ENCODE measurements at places on chromosomes 3 and 15. TPM values are rescaled to one million over a fixed set of nuclear protein-coding genes. Genes with fewer than 3 reads are reported as not detected.

- no peak overlapping the region for H3K4me3 ChIP-seq
- peak; percentile 68 for DNase-seq
Measured at GRCh38 chr3:43155464-43156121, 49.7 kb upstream of the POMGNT2 start.

GRCh38 chr15:90058308-90058707 lies 44.0 kb downstream of the IDH2 start:
- DNase-seq = no peak
- no peaks in the 10 kb centered on the region for H3K27me3 ChIP-seq
- no peak overlapping the region for H3K4me3 ChIP-seq
- H3K36me3 ChIP-seq = no peaks in the 10 kb centered on the region
- H3K27ac ChIP-seq = no peak overlapping the region
- peaks cover 12% of the 10 kb centered on the region for H3K4me1 ChIP-seq

DNA sequence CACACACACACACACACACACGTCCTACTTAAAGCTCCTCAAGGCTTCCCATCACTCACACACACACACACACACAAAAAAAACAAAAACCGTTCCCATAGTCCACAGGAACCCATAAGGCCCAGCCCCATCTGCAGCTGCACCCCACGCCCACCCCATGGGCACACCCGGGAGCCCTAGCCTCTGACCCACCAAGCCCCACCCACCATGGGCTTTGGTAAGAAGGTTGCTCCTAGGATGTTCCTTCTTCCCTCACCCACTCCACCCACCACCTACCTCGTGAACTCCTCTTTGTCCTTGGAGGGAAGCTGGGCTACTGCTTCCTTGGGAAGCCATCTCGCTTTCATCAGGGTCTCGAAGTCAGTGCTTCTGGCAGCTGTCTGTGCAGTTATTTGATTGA lies 115.1 kb downstream of the TPRA1 start:
- H3K36me3 ChIP-seq = no peaks in the 10 kb centered on the region
- H3K4me1 ChIP-seq = no peaks in the 10 kb centered on the region
- no peak for DNase-seq
- H3K27me3 ChIP-seq = no peaks in the 10 kb centered on the region

DNA sequence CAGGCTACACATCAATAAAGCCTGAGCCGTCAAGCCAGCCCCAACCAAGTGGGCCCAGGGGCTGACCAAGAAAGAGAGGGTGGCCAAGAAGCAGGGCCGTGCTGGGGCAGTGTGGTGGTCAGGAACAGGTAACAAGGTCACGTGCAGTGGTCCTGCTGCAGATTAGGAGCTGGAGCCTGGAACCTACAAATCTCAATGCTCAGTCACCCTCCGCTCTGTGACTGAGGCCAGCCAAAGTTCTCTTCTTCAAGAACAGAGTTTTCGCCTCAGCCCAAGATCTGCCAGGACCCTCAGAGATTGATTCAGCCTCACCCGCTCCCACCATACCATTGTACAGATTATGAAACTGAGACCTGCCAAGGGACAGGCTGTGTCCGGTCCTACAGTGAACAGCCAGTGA lies 26.9 kb downstream of the GRAMD2A start:
- H3K27ac ChIP-seq = no peak overlapping the region
- no peaks in the 10 kb centered on the region for H3K4me1 ChIP-seq
- no peak overlapping the region for H3K4me3 ChIP-seq
- no peak for DNase-seq
- H3K27me3 ChIP-seq = no peaks in the 10 kb centered on the region

DNA sequence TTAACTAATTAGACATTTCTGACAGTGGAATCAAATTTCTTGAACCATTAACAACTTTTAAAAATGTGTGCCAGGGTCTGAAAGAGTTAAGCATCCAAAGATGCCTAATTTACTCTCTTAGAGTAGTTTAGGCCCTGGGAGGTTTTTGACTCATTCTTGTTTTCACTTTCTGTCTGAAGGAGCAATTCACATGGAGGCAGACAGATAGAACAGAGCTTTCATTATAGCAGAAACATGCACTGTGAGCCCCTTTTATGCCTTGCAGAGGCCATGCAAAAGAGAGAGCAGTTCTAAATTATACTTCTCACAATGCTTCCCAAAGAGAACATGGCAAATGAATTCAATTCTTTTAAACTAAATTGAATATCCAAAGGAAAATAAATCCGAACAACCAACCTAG lies 554.8 kb downstream of the MFSD1 start:
- H3K4me1 ChIP-seq = no peaks in the 10 kb centered on the region
- no peaks in the 10 kb centered on the region for H3K27me3 ChIP-seq
- DNase-seq = no peak

The C3orf70 gene
- 0.18 TPM for total RNA-seq

DNA sequence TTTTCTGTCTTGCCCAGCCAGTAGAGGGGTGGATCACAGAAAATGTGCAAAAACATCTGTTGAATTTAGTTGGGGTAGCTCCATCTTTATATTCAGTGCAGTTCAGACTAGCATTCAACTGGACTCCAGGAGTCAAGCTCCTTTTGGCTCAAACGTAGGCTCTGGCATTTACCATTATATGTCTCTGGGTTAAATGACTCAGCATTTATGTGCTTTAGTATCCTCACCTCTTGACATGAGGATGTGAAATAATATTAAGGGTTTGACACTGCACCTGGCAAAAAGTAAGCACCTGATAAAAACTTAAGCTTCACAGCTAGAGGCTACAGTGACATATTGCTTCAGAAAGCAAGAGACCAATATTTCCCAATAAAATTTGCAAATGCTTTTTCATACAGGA lies 14.8 kb downstream of the PRC1 start:
- no peak overlapping the region for H3K4me3 ChIP-seq
- no peaks in the 10 kb centered on the region for H3K4me1 ChIP-seq
- no peak overlapping the region for H3K27ac ChIP-seq
- no peak for DNase-seq

The GOLGA6L7 gene
- not detected for total RNA-seq

The ITIH1 gene
- total RNA-seq = not detected

- peaks cover 1% of the 10 kb centered on the region for H3K36me3 ChIP-seq
- H3K27ac ChIP-seq = no peak overlapping the region
- H3K4me3 ChIP-seq = no peak overlapping the region
- no peak for DNase-seq
- H3K27me3 ChIP-seq = no peaks in the 10 kb centered on the region
- peaks cover 52% of the 10 kb centered on the region for H3K4me1 ChIP-seq
Measured at GRCh38 chr15:101171954-101172353, 79.9 kb downstream of the CHSY1 start.

The P2RY13 gene
- not detected for total RNA-seq

- no peak overlapping the region for H3K4me3 ChIP-seq
- no peaks in the 10 kb centered on the region for H3K27me3 ChIP-seq
- peaks cover 18% of the 10 kb centered on the region for H3K4me1 ChIP-seq
Measured at GRCh38 chr3:7382293-7383010, 521.5 kb downstream of the GRM7 start.

DNA sequence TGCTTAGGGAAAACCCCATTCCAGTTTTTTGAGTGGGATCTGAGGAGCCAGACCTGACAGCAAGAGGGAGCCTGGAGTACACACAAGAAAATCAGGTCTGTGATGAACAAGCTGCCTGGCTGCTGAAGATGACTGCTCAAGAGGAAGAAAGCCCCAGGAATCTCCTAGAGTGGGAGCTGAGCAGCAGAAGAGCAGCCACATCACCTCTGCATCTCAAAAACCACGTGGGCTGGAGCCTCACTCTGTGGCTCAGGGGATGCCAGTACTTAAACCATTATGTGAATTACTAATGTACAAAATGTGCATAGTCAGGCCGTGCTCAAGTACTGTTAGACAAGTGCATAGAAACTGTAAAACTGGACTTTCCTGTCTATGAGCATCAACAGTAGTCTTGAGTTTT lies 52.4 kb downstream of the SLC9A9 start:
- H3K36me3 ChIP-seq = no peaks in the 10 kb centered on the region
- no peak for DNase-seq
- H3K27me3 ChIP-seq = no peaks in the 10 kb centered on the region
- H3K4me1 ChIP-seq = no peaks in the 10 kb centered on the region

The MYZAP gene
- total RNA-seq = 8.1 TPM

DNA sequence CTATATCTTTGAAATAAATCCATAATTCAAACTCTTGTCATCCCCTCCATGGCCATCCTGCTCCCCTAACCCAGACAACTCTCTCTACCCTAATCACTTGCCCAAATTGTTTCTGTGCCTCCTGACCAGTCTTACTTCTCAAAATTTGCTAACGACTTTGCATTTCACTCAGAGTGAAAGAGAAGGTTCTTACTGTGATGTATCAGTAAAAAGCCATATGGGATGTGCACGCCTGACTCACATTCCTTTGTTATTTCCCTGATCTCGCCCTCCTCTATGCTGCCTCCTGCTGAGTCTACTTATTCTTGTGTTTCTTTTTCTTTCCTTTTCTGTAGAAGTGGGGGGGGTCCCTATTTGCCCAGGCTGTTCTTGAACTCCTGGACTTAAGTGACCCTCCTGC lies 487.2 kb upstream of the FRG2C start:
- no peak for DNase-seq
- no peak overlapping the region for H3K4me3 ChIP-seq
- H3K27ac ChIP-seq = no peak overlapping the region
- no peaks in the 10 kb centered on the region for H3K4me1 ChIP-seq
- no peaks in the 10 kb centered on the region for H3K27me3 ChIP-seq

The HRG gene
- not detected for total RNA-seq

DNA sequence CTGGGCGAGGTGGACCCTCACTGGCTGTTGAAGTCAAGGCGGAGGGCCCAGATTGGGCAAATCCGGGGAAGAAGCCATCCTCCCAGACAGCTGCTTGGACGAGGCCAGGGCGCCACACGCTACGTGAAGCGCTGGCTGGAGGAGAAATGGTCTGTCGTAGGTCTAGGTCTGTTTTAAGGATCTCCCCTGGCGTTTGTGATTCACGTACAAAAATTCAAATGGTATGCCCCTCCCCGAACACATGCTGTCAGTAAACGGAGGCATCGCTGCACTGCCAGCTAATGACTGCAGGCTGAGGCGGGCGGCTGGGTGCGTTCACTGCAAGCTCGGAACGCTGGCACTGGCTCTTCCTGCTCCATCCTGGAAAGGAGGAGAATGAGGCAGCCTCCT lies 69.9 kb downstream of the EPHB3 start:
- no peak overlapping the region for H3K27ac ChIP-seq
- no peaks in the 10 kb centered on the region for H3K36me3 ChIP-seq
- no peaks in the 10 kb centered on the region for H3K4me1 ChIP-seq
- no peak overlapping the region for H3K4me3 ChIP-seq
- DNase-seq = no peak
- H3K27me3 ChIP-seq = no peaks in the 10 kb centered on the region

GRCh38 chr3:159951540-159951939 lies 37.1 kb upstream of the IL12A start:
- H3K27ac ChIP-seq = no peak overlapping the region
- H3K4me1 ChIP-seq = no peaks in the 10 kb centered on the region
- no peaks in the 10 kb centered on the region for H3K27me3 ChIP-seq
- DNase-seq = no peak
- H3K4me3 ChIP-seq = no peak overlapping the region
- no peaks in the 10 kb centered on the region for H3K36me3 ChIP-seq

DNA sequence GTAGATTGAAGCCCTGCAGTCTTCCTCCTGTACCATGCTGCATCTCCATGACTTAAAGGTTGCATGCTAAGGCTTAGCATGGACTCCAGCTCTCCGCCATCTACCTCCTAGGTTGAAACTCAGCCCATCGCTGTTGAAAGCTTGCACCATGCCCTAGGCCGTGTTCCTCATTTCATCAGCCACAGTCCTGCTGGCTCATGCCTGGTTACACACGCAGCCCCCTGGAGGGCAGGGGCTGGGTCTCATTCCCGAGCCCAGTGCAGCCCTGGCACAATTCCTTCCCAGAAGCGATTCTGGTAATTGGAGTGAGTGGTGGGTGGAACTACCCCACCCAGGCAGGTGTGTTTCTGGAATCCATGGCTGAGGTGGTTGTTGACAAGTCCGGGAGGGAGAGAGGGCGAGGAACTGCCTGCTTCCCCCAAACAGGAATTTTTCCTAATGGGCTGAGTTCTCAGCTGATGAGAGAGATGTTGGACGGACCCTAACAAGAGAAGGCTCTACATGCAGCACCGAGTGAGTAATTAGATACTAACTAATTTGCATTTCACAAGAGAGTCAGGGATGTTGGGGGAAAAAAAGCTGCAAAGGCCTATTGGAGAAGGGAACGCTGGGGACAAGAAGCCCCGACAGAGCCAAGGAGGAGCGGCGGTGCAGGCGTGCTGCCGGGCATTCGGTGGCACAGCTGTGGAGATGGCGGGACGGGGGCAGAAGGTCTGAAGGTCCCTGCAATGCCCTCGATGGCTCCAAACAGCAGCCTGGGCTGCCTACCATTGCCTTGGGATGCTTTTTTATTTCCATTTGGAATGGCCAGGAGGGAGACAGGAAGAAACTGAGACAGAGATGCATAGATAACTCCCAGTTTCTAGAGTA lies 92.3 kb upstream of the TLE3 start:
- no peaks in the 10 kb centered on the region for H3K36me3 ChIP-seq
- H3K4me3 ChIP-seq = no peak overlapping the region
- no peak for DNase-seq
- H3K27ac ChIP-seq = no peak overlapping the region

GRCh38 chr3:175476489-175476888 lies 617.4 kb downstream of the NAALADL2 start:
- no peaks in the 10 kb centered on the region for H3K36me3 ChIP-seq
- no peak for DNase-seq
- no peaks in the 10 kb centered on the region for H3K27me3 ChIP-seq
- H3K27ac ChIP-seq = no peak overlapping the region
- no peaks in the 10 kb centered on the region for H3K4me1 ChIP-seq

- H3K4me3 ChIP-seq = no peak overlapping the region
- no peaks in the 10 kb centered on the region for H3K27me3 ChIP-seq
- no peak for DNase-seq
- H3K36me3 ChIP-seq = no peaks in the 10 kb centered on the region
Measured at GRCh38 chr15:87238451-87239068, 1018.0 kb downstream of the NTRK3 start.

The PAQR9 gene
- not detected for total RNA-seq

- no peak overlapping the region for H3K27ac ChIP-seq
- H3K4me3 ChIP-seq = no peak overlapping the region
- no peaks in the 10 kb centered on the region for H3K36me3 ChIP-seq
Measured at GRCh38 chr3:130572769-130573168, 55.8 kb downstream of the COL6A6 start.

GRCh38 chr15:51706291-51706690 lies 25.0 kb downstream of the SCG3 start:
- H3K27ac ChIP-seq = no peak overlapping the region
- H3K27me3 ChIP-seq = peaks cover 17% of the 10 kb centered on the region
- H3K36me3 ChIP-seq = no peaks in the 10 kb centered on the region
- H3K4me3 ChIP-seq = no peak overlapping the region
- H3K4me1 ChIP-seq = no peaks in the 10 kb centered on the region

The GHRL gene
- not detected for total RNA-seq

The AGBL1 gene
- not detected for total RNA-seq

The KCNMB2 gene
- not detected for total RNA-seq

DNA sequence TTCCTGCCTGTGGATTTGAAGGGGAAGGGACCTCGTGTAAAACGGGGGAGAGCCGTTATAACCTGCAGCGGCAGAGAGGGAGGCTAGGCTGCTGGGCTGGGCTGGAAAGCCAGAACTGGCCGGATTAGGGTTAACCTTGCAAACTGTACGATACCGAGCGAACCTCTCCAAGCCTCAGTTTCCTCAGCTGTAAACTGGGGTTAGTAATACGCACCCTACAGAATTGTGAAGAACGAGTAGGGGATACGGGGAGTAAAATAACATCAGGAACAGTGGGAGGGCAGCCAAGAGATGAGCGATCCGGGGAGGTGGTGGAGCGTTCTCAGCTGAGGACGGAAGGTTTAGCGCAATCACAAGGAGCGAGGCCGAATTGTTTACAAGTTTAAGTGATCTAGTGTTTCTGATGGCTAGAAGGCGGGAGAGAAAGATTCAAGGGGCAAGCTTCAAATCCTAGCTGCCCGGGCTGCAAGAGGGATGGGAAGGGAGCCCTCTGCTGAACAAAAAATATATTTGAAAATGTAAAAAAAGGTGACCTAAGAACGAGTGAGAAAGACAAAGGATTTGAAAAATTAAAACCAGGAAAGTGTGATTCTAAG lies 768 bp upstream of the SEMA5B start:
- H3K27me3 ChIP-seq = peaks cover 72% of the 10 kb centered on the region
- H3K4me1 ChIP-seq = peaks cover 17% of the 10 kb centered on the region
- peak overlapping the region; percentile 20 for H3K4me3 ChIP-seq
